ENCODE measurements at places on chromosomes 5 and 9.

DNA sequence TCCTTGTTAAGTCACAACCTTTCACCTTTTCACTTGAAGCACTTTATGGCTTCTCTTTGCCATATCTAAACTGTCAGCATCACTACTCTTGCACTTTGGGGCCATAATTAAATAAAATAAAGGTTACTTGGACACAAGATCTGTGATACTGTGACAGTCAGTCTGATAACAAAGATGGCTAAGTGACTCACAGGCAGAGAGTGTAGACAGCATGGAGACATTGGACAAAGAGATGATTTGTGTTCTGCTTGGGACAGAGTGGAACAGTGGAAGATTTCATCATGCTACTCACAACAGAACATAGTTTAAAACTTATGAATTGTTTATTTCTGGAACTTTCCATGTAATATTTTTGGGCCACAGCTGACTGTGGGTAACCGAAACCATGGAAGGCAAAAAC, 81.7 kb upstream of the SMC5 start:
- no peak overlapping the region for H3K4me3 ChIP-seq
- H3K27me3 ChIP-seq, result no peaks in the 10 kb centered on the region

- no peak for ATAC-seq
- H3K4me3 ChIP-seq, result no peak overlapping the region
- H3K27ac ChIP-seq, result no peak overlapping the region
- no peaks in the 10 kb centered on the region for H3K36me3 ChIP-seq
These were observed 26.1 kb downstream of the POU5F2 start for GRCh38 chr5:93715327-93715726.

DNA sequence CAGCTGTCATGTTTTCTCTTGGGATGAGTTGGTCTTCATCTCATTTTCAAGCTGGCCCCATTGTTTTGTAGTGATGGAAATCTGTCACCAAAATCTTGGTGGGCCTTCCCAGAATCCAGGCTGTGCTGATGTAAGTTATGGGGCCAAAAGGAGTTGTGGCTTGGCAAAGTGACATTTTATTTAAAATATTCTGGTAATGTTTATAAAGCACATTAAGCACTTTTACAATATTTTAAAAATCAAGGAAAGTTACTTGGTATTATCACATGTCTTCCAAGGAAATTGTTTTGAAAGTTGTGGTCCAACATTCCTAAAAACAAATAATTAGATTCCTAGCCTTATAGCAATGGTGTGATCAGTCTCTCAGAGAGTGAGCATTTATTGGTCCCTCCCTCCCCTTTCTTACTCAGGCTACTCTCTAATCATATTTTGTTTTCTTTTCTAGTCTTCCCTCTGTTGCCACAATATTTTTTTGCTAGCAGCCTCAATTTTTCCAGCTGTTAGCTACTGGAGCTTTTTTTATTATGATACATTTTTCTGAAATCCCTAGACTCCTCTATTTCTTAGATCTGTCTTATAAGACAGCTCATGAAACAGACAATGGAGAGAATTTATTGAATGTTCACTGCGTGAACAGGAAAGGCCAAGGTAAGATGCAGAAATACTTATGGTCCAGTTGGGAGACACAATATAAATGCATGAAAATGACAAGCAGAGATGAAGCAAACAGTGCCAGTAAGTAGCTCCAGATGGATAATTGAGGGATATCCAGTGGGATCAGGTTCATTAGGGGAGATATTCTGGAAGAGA, 408.1 kb upstream of the ZNF608 start:
- H3K36me3 ChIP-seq, result no peaks in the 10 kb centered on the region
- H3K4me3 ChIP-seq, result no peak overlapping the region
- no peaks in the 10 kb centered on the region for H3K27me3 ChIP-seq
- no peak overlapping the region for H3K27ac ChIP-seq
- ATAC-seq, result no peak

- H3K27me3 ChIP-seq, result no peaks in the 10 kb centered on the region
- H3K4me3 ChIP-seq, result peak overlapping the region; percentile 89
- peak overlapping the region; percentile 85 for H3K27ac ChIP-seq
These were observed 40.8 kb upstream of the GARNL3 start for GRCh38 chr9:127223810-127224177.

GRCh38 chr5:142644640-142645361, 41.1 kb downstream of the FGF1 start:
- H3K27ac ChIP-seq, result peak overlapping the region; percentile 76
- no peak overlapping the region for H3K4me3 ChIP-seq
- H3K4me1 ChIP-seq, result no peaks in the 10 kb centered on the region
- peak; percentile 88 for ATAC-seq

DNA sequence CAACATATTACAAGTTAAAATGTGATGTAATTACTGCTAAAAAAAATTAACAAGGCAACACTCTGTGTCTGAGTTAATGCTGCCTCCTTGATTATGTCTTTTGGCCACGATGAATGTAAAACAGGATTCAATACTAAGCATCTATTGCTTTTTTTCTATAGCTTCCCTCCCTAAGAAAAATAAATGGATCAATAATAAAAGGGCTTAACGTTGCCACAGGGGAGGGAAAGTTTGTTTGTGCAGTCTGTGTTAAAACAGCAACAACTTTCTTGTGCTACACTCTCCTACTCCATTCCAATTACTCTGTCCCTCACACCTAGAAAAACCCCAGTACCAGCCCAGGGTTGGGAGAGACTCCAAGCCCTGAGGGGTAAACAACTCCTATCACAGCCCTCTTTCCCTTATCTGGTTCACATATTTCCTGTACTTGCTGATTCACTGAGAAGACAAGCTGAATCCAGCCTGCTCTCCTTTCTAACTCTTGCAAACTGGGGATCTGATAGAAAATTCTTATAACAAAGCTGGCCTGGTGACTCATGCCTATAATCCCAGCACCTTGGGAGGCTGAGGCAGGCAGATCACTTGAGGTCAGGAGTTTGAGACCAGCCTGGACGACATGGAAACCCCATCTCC, 44.8 kb downstream of the PTPN3 start:
- H3K27me3 ChIP-seq, result no peaks in the 10 kb centered on the region
- H3K36me3 ChIP-seq, result no peaks in the 10 kb centered on the region
- H3K27ac ChIP-seq, result no peak overlapping the region
- H3K4me1 ChIP-seq, result no peaks in the 10 kb centered on the region
- ATAC-seq, result no peak

DNA sequence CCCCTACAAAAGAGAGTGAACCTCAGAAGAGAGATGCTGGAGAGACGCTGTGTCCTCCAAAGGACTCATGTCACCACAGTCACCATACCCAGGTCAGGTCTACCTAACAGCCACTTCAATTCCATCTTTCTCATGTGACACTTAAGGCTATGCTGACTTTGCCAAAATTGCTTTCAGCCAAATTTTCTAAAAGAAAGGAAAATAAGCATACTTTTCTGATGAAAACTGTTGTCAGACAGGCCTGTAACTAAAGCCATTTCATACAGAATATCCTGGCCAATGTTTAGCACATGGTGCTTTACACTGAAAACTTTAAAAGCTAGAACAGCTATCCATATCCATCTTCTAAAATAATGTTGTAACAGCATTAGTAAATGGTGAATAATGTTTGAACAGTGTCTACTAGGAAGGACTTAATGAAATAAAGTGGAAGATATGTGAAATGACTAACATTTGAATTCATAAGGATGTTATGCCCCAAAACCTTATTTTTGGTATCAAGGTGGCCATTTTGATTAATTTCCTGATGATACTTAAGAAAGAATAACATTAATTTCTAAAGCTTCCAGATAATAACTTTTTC, 97.2 kb downstream of the NFIB start:
- ATAC-seq, result no peak
- H3K27me3 ChIP-seq, result no peaks in the 10 kb centered on the region
- H3K4me3 ChIP-seq, result no peak overlapping the region
- no peaks in the 10 kb centered on the region for H3K36me3 ChIP-seq
- H3K27ac ChIP-seq, result no peak overlapping the region
- H3K4me1 ChIP-seq, result peaks cover 75% of the 10 kb centered on the region

- no peak for ATAC-seq
- H3K27ac ChIP-seq, result no peak within 1 kb of the TSS
- H3K4me3 ChIP-seq, result no peak within 1 kb of the TSS
- no peaks in the 10 kb centered on the region for H3K4me1 ChIP-seq
- no peaks in the 10 kb centered on the region for H3K27me3 ChIP-seq
These were observed at the start of gene GAPT for GRCh38 chr5:58491216-58491892. GAPT (plus strand) TSS chr5:58491435; CDS start chr5:58494537, 3,102 bp downstream.

DNA sequence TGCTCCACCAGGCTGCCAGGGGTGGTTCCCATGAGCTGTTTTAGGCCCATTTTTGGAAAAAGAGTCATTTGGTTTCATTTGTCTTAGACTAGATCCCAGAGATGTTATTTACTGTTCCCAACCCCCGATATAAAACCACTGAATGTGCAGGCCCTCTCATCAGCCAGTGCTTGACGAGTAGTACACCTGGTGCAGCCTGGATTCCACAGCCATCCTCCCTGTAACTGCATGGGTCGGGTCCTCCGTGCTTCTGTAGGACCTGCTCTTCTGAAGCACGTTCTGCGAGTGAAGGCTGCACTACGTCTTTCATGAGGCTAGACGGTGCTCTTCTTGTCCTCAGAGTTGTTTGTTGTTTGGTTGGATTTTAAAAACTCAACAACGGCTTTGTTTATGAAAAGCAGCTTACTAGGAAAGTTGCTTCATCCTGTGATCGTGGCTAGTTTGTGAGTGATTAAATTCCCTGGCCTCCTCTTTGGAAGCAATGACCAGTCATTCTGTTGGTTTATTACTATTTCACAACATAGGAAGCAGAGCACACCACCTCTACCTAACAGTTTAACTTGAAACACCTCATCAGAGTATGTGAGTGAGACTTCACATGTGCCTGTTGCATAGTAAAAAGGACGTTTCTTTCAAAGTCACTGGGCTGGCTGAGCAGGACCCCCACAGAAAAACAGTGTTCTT, 135.2 kb downstream of the AOPEP start:
- H3K27me3 ChIP-seq, result no peaks in the 10 kb centered on the region
- no peaks in the 10 kb centered on the region for H3K36me3 ChIP-seq
- no peak overlapping the region for H3K4me3 ChIP-seq
- H3K4me1 ChIP-seq, result peaks cover 14% of the 10 kb centered on the region
- peak overlapping the region; percentile 45 for H3K27ac ChIP-seq
- ATAC-seq, result peak; percentile 73

DNA sequence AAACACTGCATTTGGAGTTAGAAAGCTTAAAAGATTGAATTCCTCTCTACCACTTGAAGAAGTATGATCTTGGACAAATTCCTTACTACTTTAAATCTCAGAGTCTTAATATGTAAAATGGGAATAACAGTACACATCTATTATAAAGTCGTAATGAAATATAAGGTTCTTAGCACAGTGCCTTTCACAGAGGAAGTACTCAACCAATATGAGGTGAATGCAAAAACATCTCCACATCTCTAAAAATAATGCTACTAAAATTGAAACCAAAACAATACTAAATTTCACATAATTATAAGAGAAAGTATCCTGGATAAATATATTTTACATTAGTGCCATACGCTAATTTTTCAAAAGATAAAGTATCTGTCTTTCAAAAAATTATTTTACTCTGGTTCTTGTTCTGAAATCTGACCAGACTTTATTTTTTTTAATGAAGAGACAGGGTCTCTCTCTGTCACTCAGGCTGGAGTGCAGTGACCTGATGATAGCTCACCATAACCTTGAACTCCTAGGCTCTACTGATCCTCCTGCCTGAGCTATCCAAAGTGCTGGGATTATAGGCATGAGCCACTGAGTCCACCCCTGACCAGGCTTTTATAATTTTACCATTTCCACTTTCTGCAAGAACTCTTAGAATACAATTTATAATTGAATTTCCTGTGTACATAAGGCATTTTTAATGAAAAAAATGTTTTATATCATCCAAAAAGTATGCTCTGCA, 21.3 kb upstream of the FNIP1 start:
- ATAC-seq, result no peak
- H3K4me3 ChIP-seq, result no peak overlapping the region
- H3K27ac ChIP-seq, result no peak overlapping the region

DNA sequence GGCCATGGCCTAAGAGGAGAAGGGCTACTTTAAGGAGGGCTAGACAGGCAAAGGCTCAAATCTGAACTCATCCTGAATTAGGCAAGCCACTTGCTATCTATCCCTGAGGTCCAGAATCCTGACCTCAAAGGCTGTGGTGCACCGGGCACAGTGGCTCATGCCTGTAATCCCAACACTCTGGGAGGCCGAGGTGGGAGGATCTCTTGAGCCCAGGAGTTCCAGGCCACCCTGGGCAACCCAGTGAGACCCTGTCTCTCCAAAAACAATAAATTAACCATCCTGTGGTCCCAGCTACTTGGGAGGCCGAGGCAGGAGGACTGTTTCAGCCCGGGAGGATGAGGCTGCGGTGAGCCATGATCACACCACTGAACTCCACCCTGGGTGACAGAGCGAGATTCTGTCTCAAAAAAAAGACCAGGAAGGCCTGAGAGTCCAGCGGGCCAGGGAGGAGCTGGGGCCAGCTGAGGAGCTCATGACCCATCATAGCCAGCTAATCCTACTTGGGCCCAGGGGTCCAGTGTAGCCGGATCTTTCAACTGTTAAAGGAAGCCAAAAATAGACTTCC, 4.0 kb downstream of the NOP16 start:
- no peak overlapping the region for H3K4me3 ChIP-seq
- no peak overlapping the region for H3K27ac ChIP-seq
- H3K27me3 ChIP-seq, result no peaks in the 10 kb centered on the region
- H3K4me1 ChIP-seq, result peaks cover 6% of the 10 kb centered on the region
- H3K36me3 ChIP-seq, result peaks cover 40% of the 10 kb centered on the region

DNA sequence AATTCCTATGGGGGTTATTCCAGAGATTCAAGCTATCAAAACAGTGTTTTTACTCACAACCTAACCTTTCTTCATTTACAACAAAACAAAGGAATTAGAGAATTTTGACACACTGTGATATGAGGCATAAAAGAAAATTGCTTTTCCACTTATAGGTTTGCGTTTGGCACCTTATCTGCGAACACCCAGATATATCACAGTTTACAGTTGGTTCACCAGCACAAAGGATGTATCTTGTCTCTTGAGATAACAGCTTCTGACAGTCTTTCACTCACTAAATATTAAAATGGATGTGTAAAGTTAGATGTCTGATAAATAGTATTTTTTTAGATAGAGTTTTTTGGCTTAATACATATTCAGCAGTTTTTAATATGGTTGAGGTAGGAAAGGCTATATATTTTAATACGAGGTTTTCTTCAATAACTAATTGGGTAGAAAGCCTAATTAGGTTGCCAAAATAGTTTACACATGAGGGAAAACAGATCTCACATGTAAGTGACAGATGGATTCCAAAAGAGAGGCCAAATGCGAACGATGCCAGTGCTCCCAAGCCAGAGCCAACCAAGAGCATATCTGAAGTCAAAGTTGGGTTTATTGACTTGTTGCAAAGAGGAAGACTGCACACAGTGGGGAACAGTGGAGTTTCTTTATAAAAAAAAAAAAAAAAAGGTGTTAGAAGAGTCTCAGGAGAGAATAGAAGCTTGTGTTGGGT, 1495.2 kb downstream of the MAT2B start:
- H3K4me3 ChIP-seq, result no peak overlapping the region
- ATAC-seq, result no peak
- no peaks in the 10 kb centered on the region for H3K36me3 ChIP-seq
- H3K4me1 ChIP-seq, result no peaks in the 10 kb centered on the region
- no peak overlapping the region for H3K27ac ChIP-seq

DNA sequence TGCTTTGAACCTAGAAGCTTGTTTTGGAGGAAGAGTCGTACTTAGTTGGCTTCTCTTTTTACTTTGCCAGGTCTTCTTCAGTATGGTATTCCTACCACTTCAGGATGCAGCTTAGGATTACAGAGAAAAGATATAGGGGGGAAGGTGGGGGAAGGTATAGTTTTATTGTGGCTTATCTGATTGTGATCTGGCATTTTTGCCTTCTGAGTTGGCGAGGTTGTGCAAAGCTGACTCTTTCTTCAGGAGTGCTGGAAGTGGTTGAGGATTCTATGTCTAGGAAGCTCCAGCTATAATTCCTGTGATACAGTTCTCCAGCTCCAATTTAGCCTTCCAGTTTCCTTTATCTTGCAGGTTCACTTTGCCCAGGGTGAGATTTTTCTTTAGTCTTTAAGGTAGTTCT, 7.0 kb downstream of the CDC42SE2 start:
- no peaks in the 10 kb centered on the region for H3K36me3 ChIP-seq
- no peaks in the 10 kb centered on the region for H3K27me3 ChIP-seq
- no peak overlapping the region for H3K27ac ChIP-seq
- H3K4me1 ChIP-seq, result no peaks in the 10 kb centered on the region
- ATAC-seq, result no peak
- H3K4me3 ChIP-seq, result no peak overlapping the region

Measured in gastroesophageal sphincter (tissue), 4 donors.